Activated CD8-positive, alpha-beta memory T cell treated with anti-CD3 and anti-CD28 coated beads, Interleukin-2, amount 10 ng/mL, durations not matched to agents 7 days and 5 days (primary cell): ENCODE measurements at places on chromosomes 6 and 20. TPM values are rescaled to one million over a fixed set of nuclear protein-coding genes. Genes with fewer than 3 reads are reported as not detected.

Gene SPO11
- not detected for total RNA-seq

DNA sequence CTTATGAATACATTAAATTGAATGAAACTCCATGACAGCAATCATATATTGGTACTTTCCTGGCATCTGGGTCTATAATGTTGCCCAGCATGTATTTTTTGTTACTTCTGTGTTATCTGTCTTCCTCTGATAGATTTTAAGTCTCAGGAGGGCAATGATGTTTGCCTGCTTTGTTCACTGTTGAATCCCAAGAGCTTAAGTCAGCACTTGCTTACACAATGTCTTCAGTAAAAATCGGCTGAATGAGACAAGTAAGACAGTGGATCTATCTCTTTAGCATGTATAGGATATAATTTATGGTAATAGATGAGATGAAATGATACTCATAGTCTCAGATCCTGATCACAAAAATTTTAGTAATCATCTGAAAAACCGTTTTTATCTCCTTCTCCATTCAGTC, 1034.9 kb upstream of the EPHA7 start:
- no peak overlapping the region for H3K27ac ChIP-seq
- no peaks in the 10 kb centered on the region for H3K36me3 ChIP-seq
- no peaks in the 10 kb centered on the region for H3K4me1 ChIP-seq

DNA sequence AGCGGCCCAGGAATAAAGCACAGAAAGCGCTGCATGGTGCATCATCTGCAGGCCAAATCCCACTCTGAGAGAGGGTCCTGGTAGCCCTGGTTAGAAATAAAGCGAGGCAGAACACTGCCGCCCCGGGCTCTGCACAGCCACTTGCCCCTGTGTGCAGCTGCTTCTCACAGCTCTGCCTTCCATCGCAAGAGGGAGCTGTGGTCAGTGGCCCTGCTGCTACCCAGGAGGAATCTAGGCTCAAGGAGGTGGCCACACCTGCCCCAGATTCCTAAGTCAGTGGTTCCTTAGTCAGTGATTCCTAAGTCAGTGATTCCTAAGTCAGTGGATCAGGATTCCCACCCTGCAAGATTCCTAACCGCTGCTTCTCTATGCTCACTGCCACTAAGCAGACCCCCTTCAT, 8.8 kb downstream of the CDH4 start:
- no peak for DNase-seq
- no peaks in the 10 kb centered on the region for H3K36me3 ChIP-seq
- H3K4me1 ChIP-seq: no peaks in the 10 kb centered on the region
- no peak overlapping the region for H3K27ac ChIP-seq

Gene TCF21
- not detected for total RNA-seq

Gene GABRR1
- total RNA-seq: not detected

GRCh38 chr20:14830466-14830865, 493.1 kb upstream of the FLRT3 start:
- H3K27ac ChIP-seq: no peak overlapping the region
- no peaks in the 10 kb centered on the region for H3K4me1 ChIP-seq

DNA sequence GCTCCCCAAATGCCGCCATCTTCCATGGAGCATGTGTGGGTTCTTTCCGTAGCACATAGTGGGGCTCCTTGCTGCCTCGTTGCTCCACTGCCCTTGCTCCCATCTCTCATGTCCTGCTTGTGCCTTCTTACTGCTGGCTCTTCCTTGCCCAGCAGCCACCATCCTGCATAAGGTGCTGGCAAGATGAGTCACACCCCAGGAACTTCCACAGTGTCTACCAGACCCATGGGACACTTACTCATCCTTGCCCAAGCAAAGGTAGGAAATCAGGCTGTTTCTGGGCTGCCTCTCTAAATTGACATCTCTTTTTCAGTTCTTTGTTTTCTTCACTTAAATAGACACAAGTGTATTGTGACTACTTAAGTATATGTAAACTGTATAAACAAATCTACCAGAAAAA, 39.4 kb upstream of the RGS17 start:
- H3K27me3 ChIP-seq: no peaks in the 10 kb centered on the region
- H3K27ac ChIP-seq: no peak overlapping the region
- DNase-seq: no peak
- H3K4me1 ChIP-seq: no peaks in the 10 kb centered on the region
- no peaks in the 10 kb centered on the region for H3K36me3 ChIP-seq

- H3K36me3 ChIP-seq: no peaks in the 10 kb centered on the region
- DNase-seq: no peak
- no peak overlapping the region for H3K27ac ChIP-seq
Measured at GRCh38 chr20:21941941-21942805, 236.7 kb downstream of the PAX1 start.

- no peak for DNase-seq
- no peaks in the 10 kb centered on the region for H3K36me3 ChIP-seq
- H3K4me3 ChIP-seq: no peak overlapping the region
- H3K4me1 ChIP-seq: no peaks in the 10 kb centered on the region
Measured at GRCh38 chr6:92114091-92114675, 1305.2 kb downstream of the EPHA7 start.

DNA sequence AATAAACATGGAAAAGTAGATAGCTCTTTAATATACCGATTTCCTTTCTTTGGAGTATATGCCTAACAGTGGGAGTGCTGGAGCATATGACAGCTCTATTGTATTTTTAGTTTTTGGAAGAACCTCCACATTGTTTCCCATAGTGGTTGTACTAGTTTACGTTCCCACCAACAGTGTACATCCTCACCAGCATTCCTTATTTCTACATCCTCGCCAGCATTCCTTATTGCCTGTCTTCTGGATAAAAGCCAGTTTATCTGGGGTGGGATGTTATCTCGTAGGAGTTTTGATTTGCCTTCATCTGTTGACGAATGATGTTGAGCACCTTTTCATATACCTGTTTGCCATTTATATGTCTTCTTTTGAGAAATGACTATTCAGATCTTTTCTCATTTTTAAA, 2.6 kb downstream of the MICA start:
- no peak overlapping the region for H3K27ac ChIP-seq
- peaks cover 12% of the 10 kb centered on the region for H3K36me3 ChIP-seq
- H3K4me1 ChIP-seq: peaks cover 62% of the 10 kb centered on the region
- no peak for DNase-seq
- no peaks in the 10 kb centered on the region for H3K27me3 ChIP-seq
- H3K4me3 ChIP-seq: no peak overlapping the region

Gene MYCT1
- not detected for total RNA-seq

Gene BHLHE23
- not detected for total RNA-seq

GRCh38 chr20:38412877-38413577, 22.1 kb downstream of the SNHG17 start:
- no peak for DNase-seq
- H3K36me3 ChIP-seq: peaks cover 58% of the 10 kb centered on the region
- H3K27ac ChIP-seq: no peak overlapping the region

Gene HTR1B
- not detected for total RNA-seq

Gene PGC
- total RNA-seq: not detected

Gene CGA
- total RNA-seq: not detected

GRCh38 chr20:40690836-40691565, 2.0 kb upstream of the MAFB start:
- peaks cover 9% of the 10 kb centered on the region for H3K4me1 ChIP-seq
- peaks cover 93% of the 10 kb centered on the region for H3K27me3 ChIP-seq
- no peak for DNase-seq
- H3K36me3 ChIP-seq: no peaks in the 10 kb centered on the region
- H3K27ac ChIP-seq: no peak overlapping the region
